ENCODE measurements at places on chromosomes 7 and 10. TPM values are rescaled to one million over a fixed set of nuclear protein-coding genes. Genes with fewer than 3 reads are reported as not detected.

Gene ASB13
- total RNA-seq, result 14.9 TPM

Gene PDE1C
- 54.6 TPM for total RNA-seq

GRCh38 chr10:48610585-48611093 is 5.8 kb upstream of the ARHGAP22 start:
- H3K27ac ChIP-seq, result no peak overlapping the region
- no peak overlapping the region for H3K4me3 ChIP-seq
- no peak for DNase-seq
- peaks cover 33% of the 10 kb centered on the region for H3K4me1 ChIP-seq

Gene MALRD1
- total RNA-seq, result 0.27 TPM

DNA sequence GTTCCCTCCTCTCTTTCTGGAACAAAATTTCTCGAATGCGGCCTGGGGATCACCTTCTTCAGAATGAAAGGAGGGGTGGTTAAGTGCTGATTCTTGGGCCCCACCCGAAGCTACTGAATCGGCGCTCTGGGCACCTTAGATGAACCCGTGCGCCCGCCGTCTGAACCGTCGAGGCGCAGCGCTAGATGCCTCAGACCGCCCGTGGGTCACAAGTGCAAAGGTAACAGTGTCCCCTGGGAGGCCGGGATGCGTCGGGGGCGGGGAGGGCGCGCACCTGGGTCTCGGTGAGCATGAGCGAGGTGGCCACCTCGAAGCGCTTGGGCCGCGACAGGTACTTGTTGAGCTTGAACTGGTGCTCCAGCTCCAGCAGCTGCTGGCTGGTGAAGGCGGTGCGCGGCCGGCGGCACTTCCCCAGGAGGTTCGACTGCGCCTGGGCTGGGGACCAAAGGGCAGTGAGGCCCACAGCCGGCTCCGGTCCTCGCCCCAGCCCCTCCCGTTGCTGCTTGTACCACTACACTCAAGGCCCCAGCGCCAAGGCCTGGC is 4.2 kb downstream of the MNX1 start:
- no peak overlapping the region for H3K4me3 ChIP-seq
- H3K36me3 ChIP-seq, result no peaks in the 10 kb centered on the region
- no peak overlapping the region for H3K27ac ChIP-seq
- peak; percentile 90 for DNase-seq
- peaks cover 13% of the 10 kb centered on the region for H3K4me1 ChIP-seq

GRCh38 chr10:93580828-93581227 is 14.4 kb downstream of the FFAR4 start:
- peaks cover 4% of the 10 kb centered on the region for H3K4me1 ChIP-seq
- no peak for DNase-seq
- H3K27ac ChIP-seq, result no peak overlapping the region
- peaks cover 4% of the 10 kb centered on the region for H3K27me3 ChIP-seq
- H3K36me3 ChIP-seq, result peaks cover 2% of the 10 kb centered on the region
- no peak overlapping the region for H3K4me3 ChIP-seq

DNA sequence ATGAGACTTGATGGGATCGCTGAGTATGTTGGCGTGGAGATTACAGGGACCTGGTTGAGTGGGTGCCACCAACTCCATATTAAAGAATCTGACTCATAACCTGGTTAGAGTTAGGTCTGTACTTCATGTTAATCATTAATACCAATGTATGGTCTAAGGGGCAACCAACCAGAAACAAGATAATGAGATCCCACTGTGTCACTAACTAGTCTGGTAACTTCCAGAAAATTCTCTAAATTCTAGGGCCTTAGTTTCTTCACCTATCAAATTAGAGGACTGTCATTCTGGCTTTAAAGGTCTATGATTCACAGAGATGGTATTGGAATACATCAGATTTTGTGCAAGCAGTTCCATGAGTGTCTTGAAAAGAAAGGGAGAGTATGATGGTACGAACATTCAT is 102.2 kb downstream of the SNX10 start:
- H3K36me3 ChIP-seq, result peaks cover 2% of the 10 kb centered on the region
- peaks cover 4% of the 10 kb centered on the region for H3K4me1 ChIP-seq
- H3K4me3 ChIP-seq, result no peak overlapping the region

- no peak overlapping the region for H3K27ac ChIP-seq
- no peaks in the 10 kb centered on the region for H3K36me3 ChIP-seq
- peaks cover 58% of the 10 kb centered on the region for H3K4me1 ChIP-seq
- no peak overlapping the region for H3K4me3 ChIP-seq
- no peak for DNase-seq
- no peaks in the 10 kb centered on the region for H3K27me3 ChIP-seq
Measured at GRCh38 chr10:79093658-79094411, 25.1 kb downstream of the ZMIZ1 start.

Gene CALHM3
- not detected for total RNA-seq

GRCh38 chr7:713139-713457 is 13.4 kb upstream of the DNAAF5 start:
- DNase-seq, result no peak
- no peaks in the 10 kb centered on the region for H3K27me3 ChIP-seq
- H3K4me1 ChIP-seq, result no peaks in the 10 kb centered on the region
- peak overlapping the region; percentile 12 for H3K4me3 ChIP-seq
- no peaks in the 10 kb centered on the region for H3K36me3 ChIP-seq

- no peak overlapping the region for H3K4me3 ChIP-seq
- H3K27ac ChIP-seq, result no peak overlapping the region
- peaks cover 57% of the 10 kb centered on the region for H3K27me3 ChIP-seq
Measured at GRCh38 chr10:97182288-97182990, 3.3 kb downstream of the SLIT1 start.

Gene EBLN1
- total RNA-seq, result not detected

- H3K27ac ChIP-seq, result no peak overlapping the region
- no peaks in the 10 kb centered on the region for H3K27me3 ChIP-seq
- H3K4me1 ChIP-seq, result peaks cover 8% of the 10 kb centered on the region
- no peak for DNase-seq
Measured at GRCh38 chr10:88106366-88106765, 242.9 kb downstream of the PTEN start.

Gene MTURN
- 15.7 TPM for total RNA-seq

GRCh38 chr10:128875956-128876736 is 590.9 kb upstream of the MGMT start:
- H3K27me3 ChIP-seq, result peaks cover 2% of the 10 kb centered on the region
- H3K4me1 ChIP-seq, result no peaks in the 10 kb centered on the region
- no peak overlapping the region for H3K27ac ChIP-seq

GRCh38 chr7:27712217-27712616 is 27.7 kb upstream of the TAX1BP1 start:
- H3K4me1 ChIP-seq, result peaks cover 20% of the 10 kb centered on the region
- H3K36me3 ChIP-seq, result no peaks in the 10 kb centered on the region
- H3K27me3 ChIP-seq, result no peaks in the 10 kb centered on the region
- DNase-seq, result no peak

All from chondrocyte (in vitro differentiated cells).